Panc1 (cell line): ENCODE measurements at places on chromosomes 4 and X.

- DNase-seq, result peak; percentile 53
These were observed 196.0 kb upstream of the PSAPL1 start for GRCh38 chr4:7630568-7631287.

GRCh38 chrX:32572644-32573043 lies 638.7 kb downstream of the DMD start:
- DNase-seq, result no peak

GRCh38 chr4:1572964-1573720 lies 111.0 kb downstream of the FAM53A start:
- DNase-seq, result no peak

- no peak for DNase-seq
These were observed 642.6 kb downstream of the PCDH7 start for GRCh38 chr4:31362756-31363155.

GRCh38 chr4:5423670-5424069 lies 284.7 kb downstream of the EVC2 start:
- DNase-seq, result no peak

GRCh38 chr4:25788703-25789238 lies 74.0 kb downstream of the SEL1L3 start:
- no peak for DNase-seq

DNA sequence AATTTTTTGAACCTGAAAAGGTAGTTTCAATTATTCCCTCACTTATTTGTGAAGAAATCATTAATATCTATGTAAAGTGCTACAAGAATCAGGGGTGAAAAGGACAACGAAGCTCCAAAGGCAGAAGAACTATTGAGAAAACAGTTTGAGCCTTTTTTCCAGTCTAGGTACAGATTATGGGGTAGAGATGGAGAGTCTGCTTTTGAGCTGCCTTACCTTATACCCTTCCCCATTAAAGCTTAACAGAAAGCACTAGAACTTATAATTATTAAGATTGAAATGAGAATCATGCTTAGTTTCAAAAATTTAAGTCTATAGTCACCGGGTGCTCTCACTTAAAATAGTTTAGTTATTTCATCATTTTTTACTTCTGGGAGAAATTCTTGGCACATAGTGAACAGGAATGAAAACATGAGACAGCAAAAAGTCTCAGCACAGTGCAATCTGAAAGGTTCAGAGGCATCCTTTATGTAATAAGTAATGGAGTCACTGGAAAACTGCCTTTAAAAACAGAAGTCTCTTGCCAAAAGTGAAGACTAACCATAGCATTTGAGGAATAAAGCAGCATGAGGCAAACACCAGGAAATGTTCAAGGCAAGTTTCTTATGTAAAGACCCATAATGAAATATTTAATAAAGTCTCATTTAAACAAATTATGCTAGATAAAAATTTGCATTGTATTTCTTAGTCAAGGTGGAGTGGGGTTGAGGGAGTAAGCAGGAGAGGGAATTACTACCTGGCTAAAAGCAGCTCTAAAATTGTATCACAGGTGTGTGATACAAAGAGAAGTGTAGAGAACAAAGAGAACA lies 5.1 kb upstream of the DCLK2 start:
- DNase-seq, result no peak

- DNase-seq, result no peak
These were observed 328.3 kb upstream of the RPS6KA3 start for GRCh38 chrX:20594985-20595384.

DNA sequence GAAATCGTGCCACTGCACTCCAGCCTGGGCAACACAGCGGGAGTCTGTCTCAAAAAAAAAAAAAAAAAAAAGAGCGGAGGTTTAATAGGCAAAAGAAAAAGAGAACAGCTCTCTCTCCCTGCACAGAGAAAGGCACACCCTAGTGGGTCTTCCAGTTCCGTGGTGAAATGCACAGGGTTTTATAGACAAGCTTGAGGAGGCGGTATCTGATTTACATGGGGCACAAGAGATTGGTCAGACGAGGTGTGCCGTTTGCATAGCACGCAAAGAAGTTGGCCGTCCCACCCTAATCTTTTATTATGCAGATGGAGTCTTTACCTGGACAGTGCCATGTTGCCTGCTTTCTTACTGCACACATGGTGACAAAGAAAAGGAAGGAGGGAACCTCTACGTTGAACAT lies 33.5 kb upstream of the REST start:
- no peak for DNase-seq

GRCh38 chrX:101037231-101037630 lies 14.7 kb downstream of the TRMT2B start:
- DNase-seq, result no peak

DNA sequence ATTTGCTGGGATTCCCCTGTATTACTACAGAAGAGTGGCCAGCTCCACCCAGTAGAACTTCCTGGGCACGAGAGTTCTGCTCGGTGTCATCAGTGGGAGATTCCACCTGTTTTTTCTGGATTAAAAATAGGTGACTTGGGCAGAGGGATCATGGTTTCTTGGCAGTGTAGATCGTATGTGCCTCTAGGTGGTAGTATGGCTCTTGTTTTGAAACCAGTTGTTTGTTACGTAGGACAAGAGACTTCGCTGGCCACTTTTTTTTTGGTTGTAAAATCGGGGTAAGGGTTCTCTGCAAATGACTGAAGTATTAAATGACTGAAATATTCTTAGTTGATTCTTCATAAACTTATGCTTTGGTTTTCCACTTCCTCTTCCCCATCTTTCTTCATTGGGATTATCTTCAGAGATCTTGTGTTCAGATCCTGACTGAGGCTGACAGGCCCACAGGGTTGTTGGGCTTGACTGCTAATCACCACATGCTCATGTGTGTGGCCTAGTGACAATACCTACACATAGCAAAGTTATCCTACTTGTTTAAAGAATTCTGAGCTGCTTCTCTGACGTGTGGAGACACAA lies 43.8 kb upstream of the WDR1 start:
- no peak for DNase-seq

- DNase-seq, result no peak
These were observed 37.1 kb downstream of the SMARCAD1 start for GRCh38 chr4:94244829-94245185.

DNA sequence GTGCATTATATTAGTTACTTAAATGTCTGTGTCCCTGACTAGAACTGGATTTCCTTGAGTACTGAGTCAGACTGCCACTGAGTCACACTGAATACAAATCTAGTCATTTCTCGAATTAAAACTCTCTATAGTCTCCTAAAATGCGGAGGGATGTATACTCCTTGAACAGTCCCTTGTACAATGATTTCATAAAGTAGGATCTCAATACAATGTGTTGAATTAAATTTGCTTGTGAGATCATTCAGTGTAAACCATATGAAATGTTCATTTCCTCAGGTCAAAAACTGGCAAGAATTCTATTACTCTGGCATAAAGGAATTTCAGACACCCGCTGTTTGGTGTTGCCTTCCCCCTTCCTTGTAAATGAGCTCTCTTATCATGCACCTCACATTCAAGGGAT lies 17.5 kb upstream of the FAM241A start:
- DNase-seq, result no peak

DNA sequence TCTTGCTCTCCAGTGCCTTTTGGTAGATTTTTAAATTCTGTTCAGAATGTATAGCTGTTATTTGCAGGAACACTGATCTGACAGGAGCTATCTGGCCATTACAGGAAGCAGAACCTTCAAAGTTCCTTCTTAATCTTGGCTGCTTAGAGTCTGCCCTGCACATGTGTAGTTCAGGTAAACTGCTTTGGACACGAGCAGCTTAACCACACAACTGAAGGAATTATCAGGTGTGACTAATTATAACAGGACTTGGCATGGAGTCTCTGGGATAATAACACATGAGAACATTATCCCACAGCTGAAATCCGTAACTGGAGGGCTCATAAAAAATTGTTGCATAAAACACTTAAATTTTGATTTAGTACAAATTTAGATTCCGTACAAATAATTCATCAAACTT lies 11.6 kb upstream of the ING2 start:
- DNase-seq, result no peak

DNA sequence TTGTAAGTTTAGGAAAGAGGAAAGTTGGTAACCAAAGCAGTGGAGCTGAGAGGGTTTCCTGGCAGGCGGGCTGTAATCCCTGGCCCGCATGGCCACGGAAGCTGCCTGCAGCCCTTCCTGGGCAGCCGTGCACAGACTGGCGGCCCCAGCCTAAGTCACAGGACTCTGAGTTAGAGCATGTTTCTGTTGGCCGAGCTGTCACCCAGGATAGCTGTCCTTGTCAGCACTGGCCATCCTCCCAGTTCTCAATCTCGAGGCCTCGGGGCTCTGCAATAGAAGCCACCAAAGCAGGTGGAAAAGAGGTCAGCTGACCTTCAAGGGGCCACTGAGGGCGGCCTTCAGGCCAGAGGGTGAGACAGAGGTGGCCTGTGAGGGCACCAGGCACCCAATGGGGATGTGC lies 20.5 kb downstream of the PNMA6E start:
- DNase-seq, result no peak

DNA sequence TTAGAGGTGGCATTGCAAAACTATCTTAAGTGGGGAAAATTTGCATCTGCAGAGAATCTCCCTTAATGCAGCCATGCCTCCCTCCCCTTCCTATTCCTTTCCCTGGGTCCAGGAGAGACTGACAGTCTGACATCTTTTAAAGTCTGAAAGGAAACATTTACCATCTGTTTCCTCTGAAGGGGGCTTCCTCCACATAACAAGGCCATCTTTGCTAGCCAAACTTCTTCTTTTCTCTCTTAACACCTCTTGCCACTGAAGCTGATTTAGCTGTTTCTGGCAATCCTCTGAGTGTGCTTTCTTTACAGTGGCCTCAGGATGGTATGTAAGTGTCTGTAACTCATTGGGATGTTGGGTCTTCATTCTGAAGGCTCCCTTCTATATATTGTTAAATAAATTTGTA lies 34.6 kb upstream of the AADAT start:
- DNase-seq, result no peak

GRCh38 chr4:153521999-153522801 lies 56.0 kb downstream of the TMEM131L start:
- no peak for DNase-seq
